HT-29 (cell line): ENCODE measurements at places on chromosomes 5 and 9. TPM values are rescaled to one million over a fixed set of nuclear protein-coding genes. Genes with fewer than 3 reads are reported as not detected.

TMEM174 gene
- total RNA-seq = not detected in 2 replicates

GRIN1 gene
- 0.39 and 3.0 TPM in 2 replicates for total RNA-seq

WWC1 gene
- total RNA-seq = 66.0 and 70.1 TPM in 2 replicates

LRRTM2 gene
- total RNA-seq = not detected in 2 replicates

MYORG gene
- total RNA-seq = 26.5 and 29.5 TPM in 2 replicates
